Keratinocyte (primary cell): ENCODE measurements at places on chromosomes 1 and 21.

- DNase-seq, result no peak
Measured at GRCh38 chr1:164982545-164982944, 374.0 kb downstream of the LMX1A start.

- no peak for DNase-seq
Measured at GRCh38 chr1:73564294-73564693, 633.7 kb downstream of the LRRIQ3 start.

- no peak for DNase-seq
Measured at GRCh38 chr1:216458812-216459211, 35.6 kb upstream of the USH2A start.

DNA sequence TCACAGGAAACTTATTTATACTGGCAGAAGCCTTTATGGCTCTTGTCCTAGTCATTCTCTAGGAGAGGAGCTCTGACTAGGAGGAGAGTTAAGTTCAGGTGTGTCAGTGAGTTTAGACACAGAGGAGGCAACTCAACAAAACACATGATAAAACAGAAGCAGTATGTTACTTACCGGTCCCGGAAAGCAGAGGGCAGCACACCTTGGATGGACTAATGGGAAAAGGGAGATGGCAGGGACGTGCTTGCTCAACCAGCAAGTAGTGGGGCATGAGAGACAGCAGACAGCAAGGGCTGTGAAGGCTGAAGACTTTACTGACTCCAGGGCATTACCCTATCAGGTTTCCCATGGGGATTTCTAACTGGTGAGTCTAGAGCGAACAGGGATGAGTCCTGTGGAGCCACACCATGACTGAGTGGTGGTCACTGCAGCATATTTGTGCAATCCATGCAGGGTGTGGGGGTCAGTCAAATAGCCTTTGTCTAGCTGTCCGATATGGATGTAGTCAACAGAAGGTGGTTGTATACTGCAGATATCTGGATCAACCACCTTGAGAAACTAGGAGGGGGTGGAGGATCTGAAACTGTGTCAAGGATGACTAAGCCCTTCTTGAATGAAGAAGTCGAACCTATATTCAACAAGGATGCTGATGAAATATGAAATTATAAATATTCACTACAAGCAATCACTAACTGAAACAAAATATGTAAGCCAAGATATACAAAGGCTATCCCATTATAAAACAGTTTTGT is 596.3 kb upstream of the CHRM3 start:
- no peak for DNase-seq

GRCh38 chr1:33446590-33446989 is 15.7 kb upstream of the PHC2 start:
- DNase-seq, result no peak

- DNase-seq, result no peak
Measured at GRCh38 chr1:227006226-227006796, 66.2 kb downstream of the COQ8A start.

GRCh38 chr1:115184951-115185331 is 95.6 kb upstream of the TSPAN2 start:
- DNase-seq, result no peak

GRCh38 chr1:210362526-210362925 is 33.8 kb downstream of the HHAT start:
- DNase-seq, result no peak

DNA sequence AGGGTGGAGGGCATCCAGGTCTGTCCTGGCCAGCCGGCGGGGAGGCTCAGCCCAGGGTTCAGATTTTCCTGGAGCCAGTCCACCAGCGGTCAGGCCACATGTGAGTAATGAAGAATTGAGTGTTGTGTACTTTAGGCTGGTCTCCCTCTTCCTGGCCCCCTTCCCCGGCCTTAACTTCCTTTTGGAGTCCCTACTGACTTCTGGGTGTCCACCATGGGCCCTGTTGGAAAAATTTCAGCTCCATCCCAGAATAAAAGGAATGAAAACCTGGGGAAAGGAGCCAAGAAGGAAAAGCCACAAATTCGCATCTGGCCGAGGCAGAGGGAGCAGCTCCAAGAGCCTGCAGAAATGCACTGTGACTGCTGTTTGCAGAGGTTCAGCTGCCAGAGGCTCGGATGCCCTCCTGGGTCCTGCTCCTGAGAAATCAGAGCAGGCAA is 35.5 kb upstream of the HHAT start:
- no peak for DNase-seq

DNA sequence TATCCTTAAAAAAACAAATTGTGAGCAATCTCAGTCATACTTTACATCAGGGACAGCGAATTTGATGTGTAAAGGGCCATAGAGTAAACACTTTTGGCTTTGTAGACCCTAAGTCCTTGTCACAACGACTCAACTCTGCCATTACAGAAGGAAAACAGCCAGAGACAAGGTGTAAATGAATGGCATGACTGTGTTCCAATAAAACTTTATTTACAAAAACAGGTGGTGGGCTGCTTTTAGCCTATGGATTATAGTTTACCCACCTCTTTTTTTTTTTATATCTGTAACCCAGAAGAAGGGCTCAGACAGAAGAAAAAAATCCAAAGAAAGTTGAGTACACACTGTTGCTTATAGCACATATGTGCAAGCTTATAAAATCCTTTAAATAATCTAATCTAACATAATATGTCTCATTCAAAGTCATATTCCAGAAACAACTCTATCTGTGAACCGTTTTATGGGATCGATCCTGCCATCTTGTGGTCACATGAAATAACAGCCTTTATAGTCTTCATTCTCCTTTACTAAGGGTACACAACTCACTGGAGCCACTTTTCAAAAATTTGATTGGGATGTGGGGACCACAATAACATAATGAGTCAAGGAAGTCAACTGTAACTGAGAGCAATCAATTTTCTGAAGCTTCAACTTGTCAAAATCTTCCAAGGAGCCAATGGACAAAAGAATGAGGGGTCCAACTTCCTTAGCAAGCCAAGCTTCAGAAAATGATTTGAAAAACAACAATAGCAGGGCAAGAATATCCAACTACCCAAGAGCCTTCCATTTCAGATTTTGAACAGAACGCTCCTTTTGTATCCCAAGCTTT is 142.2 kb upstream of the KRTAP19-8 start:
- no peak for DNase-seq

DNA sequence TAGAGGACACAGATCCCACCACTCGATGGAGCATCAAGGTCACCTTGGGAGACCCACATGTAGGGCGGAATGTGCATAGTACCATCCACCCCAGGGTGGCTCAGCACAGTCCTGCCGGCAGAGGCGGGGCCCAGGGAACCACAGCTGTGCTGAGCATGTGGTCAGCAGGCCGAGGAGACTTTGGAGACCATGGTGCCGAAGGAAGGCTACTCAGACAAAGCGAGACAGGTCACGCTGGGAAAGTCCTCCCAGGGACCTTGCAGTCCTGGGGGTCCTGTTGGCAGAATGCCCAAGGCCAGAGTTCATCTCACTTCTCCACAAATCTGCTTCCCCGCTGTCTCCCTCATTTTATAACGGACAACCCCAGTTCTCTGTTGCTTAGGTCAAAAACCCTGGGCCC is 22.5 kb downstream of the WNT3A start:
- DNase-seq, result no peak

DNA sequence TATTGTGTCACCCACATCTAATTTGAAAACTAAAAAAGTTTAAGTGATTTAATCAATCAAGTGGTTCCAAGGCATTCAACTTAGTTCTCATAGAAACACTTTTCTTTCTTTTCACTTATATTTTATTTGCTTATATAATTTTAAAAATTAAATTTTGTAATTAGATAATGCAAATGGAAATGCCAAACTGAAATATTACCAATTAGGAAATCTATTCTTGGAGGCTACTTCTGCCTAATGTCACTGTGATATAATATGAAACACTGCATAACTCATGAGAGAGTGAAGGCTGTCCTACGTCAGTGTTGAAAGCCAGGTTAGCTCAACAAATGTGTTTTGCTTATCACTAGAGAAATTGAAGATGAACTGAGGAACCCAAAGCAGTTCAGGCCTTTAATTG is 18.3 kb upstream of the SHCBP1L start:
- DNase-seq, result no peak

GRCh38 chr1:5831600-5832335 is 160.5 kb downstream of the NPHP4 start:
- DNase-seq, result no peak

DNA sequence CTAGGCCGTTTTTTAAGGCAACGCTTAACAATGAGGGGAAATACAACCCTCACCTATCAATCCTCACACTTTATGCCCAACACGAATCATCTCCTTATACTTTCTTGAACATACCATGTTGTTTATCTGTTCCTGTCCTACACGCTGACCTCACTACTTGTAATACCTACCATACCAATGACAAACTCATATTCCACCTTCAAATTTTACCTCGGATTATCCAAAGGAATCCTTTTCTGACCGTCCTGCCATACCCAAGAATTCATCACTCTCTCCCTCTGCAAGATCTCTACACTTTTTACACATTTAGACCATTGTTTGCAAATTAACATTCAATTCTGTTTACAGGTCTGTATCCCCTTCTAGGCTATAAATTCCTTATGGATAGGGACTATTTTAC is 64.4 kb upstream of the GUCA2A start:
- no peak for DNase-seq

DNA sequence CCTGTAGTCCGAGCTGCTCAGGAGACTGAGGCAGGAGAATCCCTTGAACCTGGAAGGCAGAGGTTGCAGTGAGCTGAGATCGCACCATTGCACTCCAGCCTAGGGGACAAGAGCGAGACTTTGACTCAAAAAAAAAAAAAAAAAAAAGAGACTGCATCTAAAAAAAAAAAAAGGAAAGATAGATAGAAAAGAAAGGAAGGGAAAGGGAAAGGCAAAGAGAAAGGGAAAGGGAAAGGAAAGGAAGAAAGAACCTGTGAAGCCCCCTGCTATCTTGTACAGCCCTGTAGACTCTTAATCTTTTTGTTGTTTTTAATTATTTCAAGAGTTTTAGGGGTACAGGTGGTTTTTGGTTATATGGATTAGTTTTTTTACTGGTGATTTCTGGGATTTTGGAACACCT is 46.0 kb upstream of the MUTYH start:
- no peak for DNase-seq

GRCh38 chr1:6353955-6354658 is 39.5 kb downstream of the ACOT7 start:
- DNase-seq, result no peak

DNA sequence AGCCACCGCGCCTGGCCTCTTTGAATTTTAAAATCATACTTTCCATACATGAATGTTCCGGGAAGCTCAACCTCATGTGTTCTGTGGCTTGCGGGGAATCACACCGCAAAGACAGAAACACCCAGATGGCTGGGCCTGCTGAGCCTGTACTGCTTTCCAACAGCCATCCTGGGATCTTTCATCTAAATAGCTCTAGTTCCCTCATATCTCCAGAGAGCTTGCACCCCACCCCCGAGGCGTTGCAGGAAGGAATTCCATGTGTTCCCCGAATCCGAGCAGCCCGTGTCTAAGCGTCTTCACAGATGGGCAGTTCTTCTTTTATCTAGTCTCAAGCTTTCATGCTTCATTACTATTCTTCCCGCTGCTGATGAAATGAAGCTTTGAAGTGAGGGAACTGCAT is 66.4 kb downstream of the IGSF21 start:
- DNase-seq, result no peak

GRCh38 chr1:8571200-8571984 is 246.0 kb downstream of the RERE start:
- DNase-seq, result no peak

DNA sequence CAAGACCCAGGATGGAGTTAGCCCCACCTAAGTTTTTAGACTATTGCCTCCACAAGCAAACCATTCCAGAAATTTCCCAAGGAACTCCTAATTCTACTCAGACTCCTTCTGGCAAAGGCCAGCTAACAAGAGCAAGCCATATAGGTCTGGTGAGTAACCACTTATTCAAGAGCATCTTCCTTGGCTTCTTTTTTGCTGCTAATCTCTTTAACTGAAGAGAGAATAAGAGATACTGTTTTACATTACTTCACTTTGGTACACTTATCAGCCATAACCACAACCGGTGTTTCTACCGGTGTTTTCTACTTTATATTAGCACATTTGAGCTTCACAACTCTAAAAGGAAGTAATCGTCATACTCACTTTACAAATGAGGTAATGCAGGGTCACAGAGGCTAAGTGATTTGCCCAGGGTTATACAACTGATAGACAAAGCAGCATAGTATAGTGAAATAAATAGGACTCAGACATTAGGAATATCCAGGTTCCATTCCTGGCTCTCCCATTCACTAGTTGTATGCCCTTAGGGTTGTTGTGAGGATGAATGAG is 1.7 kb upstream of the EPS15 start:
- no peak for DNase-seq

DNA sequence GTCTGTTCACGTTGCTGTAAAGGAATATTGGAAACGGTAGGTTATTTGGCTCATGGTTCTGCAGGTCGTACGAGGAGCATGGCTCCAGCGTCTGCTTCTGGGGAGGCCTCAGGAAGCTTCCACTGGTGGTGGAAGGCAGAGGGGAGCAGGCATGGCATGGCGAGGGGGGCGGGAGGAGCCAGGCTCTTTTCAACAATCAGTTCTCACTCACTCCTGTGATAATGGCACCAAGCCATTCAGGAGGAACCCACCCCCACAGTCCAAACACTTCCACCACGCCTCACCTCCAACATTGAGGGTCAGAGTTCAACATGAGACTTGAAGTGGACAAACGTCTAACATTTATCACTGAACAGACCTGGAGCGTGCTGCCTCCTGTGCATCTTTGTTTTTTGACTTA is 141.2 kb downstream of the PGBD5 start:
- no peak for DNase-seq

DNA sequence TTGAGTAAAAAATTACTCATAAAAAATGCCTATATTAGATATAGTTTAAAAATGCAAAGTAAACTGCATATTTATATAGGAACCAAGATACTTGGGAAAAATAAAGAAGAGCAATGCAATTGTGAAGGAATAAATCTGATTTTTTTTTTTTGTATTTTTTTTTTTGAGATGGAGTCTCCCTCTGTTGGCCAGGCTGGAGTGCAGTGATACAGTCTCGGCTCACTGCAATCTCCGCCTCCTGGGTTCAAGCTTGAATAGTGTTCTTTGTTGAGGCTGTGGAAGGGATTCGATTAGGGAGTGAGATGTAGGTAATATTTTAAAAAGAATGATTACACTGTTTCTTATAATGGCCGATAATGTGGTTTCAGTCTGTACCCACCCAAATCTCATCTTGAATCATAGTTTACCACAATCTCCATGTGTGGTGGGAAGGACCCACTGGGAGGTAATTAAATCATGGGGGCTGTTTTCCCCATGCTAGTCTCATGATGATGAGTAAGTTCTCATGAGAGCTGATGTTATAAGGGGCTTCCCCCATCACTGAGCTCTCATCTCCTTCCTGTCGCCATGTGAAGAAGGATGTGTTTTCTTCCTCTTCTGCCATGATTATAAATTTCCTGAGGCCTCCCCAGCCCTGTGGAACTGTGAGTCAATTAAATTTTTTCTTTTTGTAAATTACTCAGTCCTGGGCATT is 1765.9 kb downstream of the PLA2G4A start:
- DNase-seq, result no peak

DNA sequence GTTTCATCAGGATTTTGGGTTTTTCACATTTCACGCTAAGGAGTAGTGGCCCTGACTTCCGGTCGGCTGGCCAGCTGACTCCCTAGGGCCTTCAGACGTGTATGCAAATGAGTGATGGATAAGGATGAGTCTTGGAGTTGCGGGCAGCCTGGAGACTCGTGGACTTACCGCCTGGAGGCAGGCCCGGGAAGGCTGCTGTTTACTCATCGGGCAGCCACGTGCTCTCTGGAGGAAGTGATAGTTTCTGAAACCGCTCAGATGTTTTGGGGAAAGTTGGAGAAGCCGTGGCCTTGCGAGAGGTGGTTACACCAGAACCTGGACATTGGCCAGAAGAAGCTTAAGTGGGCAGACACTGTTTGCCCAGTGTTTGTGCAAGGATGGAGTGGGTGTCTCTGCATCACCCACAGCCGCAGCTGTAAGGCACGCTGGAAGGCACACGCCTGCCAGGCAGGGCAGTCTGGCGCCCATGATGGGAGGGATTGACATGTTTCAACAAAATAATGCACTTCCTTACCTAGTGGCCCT is 23.1 kb upstream of the TNFRSF1B start:
- DNase-seq, result no peak
